ENCODE measurements at places on chromosomes 12 and 14. TPM values are rescaled to one million over a fixed set of nuclear protein-coding genes. Genes with fewer than 3 reads are reported as not detected.

STXBP6 gene
- polyA plus RNA-seq = 9.0 TPM

DNA sequence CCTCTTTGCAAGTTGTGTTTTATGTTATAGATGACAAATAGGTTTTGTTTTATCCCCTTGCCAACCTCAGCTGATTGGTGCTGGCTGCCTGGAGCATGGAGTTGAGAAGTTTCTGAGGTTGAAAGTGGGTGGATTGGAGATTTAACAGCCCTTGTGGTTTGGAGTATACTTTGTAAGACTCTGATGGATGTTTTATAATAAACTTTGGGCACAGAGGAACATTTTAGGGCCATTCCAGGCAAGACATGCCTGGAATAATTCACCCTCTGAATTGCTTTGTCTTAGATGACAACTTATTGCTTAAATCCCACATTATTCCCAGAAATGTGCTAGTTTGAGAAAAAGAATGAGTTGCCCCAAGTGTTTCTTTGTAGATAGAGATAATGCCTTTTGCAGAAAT, 158.9 kb downstream of the SLC5A8 start:
- DNase-seq = no peak

- no peak for DNase-seq
These were observed 1.4 kb downstream of the NFKBIA start for GRCh38 chr14:35403114-35403602.

DNA sequence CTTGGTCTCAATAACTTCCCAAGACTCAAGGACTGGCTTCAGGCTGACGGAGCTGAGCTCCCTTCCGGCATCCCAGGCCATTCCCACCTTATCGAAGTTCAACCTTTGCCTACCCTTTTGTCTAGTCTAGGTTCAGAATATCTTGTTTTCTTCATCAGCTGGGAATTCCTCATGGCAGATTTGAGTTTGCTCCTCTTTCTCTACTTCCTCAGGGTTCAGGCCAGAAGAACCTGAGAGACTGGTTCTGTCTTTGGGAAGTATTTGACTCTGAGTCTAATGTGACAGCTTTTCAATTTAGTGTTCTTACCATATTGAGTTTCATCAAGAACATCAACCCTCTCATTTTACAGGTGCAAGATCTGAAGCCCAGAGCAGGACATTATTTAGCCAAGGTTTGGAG, 2.1 kb downstream of the BIN2 start:
- no peak for DNase-seq

DNA sequence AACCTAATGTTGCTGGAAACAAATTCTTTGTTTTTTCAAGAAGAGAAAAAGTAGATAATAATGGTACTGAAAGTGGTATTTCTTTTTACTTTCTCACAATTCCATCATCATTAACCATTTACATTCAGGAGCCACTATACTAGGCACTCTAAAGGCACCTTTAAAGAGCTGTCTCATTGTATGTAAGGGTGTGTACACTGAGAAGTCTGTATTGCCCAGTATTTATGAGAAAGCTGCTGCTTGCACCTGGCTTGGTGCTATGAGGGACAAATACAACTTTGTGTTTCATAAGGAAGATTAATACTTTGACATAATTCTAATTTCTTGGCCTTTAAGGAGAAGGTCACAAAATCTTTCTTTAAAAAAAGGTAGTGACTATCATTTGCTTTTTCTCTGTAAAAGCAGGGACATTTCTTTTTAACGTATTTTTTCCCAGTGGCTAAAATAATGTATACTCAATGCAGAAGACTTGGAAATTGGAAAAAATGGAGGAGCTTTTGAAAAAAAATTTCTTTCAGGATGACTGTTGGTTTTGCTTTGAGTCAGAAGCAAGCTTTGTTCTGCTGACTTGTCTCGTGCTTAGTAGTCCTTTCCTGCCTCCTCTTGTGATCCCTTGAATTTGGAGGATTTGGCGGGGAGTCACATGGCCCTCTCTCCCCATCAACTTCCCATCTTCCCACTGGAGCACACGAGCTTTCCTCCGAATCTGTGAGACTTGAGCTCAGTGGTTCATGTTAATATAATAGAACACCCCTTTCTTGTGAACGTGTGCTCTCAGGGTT, 50.1 kb downstream of the RASSF3 start:
- no peak for DNase-seq

GRCh38 chr14:23300687-23301223, 1.9 kb downstream of the PPP1R3E start:
- no peak for DNase-seq

- DNase-seq = no peak
These were observed 97.5 kb downstream of the CRACR2A start for GRCh38 chr12:3655328-3655900.

ITGB7 gene
- 1.3 TPM for polyA plus RNA-seq

OASL gene
- 0.23 TPM for polyA plus RNA-seq

DNA sequence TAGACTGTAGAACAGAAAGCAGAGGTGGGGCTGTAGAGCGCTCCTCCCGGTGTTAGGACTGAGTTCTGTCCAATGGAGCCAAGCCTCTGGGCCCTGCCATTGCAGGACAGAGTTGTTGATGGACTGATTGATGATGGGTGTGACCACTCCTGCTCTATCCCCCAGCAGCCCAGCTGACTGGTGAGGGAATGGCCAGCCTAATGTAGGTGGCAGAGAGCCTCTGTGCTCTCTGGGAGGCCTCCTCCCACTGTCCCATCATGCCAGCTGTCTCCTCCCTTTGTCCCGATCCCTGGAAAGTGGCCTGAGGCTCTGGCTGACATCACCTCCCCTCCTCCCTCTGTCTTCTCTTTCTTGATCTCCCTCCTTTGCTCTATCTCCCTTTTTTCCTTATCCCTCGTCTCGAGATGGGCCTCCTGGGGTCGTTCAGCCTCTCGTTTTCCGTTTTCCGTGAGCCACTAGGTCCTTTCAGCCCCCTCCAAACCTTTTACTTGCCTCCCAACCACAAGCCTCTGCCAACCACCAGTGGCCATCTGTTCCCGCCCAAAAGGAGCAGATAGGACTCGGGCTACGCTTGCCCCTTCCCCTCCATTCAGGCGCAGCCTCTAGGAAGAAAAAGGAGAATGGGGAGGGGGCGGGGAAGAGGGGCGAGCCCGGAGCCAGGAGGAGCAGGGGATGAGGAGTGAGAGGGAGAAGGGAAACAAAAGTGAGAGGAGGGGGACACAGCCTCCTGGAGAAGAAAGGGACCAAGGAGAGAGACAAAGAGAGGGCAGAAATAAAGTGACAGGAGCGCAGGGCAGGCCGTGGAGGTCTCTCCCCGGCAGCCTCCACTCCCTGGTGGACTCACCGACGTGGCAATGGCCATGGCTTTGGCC, 572 bp downstream of the EFS start:
- peak; percentile 24 for DNase-seq

GRCh38 chr12:121128908-121129810, 3.5 kb upstream of the P2RX7 start:
- DNase-seq = no peak

CLEC2A gene
- polyA plus RNA-seq = not detected
